ENCODE measurements at places on chromosomes 2 and 18.

GRCh38 chr18:21179590-21180220 lies 62.3 kb upstream of the GREB1L start:
- peak; percentile 49 for DNase-seq

- peak; percentile 69 for DNase-seq
Measured at GRCh38 chr2:190759749-190760213, 110.9 kb downstream of the NAB1 start.

DNA sequence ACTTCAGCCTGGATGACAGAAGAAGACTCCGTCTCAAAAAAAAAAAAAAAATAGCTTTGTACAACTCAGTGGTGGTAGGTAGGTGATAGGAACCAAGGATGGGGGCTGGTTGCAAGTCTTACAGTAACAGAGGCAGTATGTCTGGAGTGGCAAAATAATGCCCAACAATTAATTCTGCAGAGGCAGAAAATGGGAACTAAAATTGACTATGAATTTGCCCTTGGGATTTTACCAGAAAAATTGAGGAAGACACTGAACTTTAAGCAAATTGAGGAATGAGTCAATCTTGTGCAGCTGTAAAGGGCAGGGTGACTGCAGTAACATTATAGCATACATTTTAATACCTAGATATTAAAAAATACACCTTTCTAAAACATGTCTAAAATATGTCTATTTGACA lies 292.1 kb upstream of the FBXO11 start:
- DNase-seq = no peak

DNA sequence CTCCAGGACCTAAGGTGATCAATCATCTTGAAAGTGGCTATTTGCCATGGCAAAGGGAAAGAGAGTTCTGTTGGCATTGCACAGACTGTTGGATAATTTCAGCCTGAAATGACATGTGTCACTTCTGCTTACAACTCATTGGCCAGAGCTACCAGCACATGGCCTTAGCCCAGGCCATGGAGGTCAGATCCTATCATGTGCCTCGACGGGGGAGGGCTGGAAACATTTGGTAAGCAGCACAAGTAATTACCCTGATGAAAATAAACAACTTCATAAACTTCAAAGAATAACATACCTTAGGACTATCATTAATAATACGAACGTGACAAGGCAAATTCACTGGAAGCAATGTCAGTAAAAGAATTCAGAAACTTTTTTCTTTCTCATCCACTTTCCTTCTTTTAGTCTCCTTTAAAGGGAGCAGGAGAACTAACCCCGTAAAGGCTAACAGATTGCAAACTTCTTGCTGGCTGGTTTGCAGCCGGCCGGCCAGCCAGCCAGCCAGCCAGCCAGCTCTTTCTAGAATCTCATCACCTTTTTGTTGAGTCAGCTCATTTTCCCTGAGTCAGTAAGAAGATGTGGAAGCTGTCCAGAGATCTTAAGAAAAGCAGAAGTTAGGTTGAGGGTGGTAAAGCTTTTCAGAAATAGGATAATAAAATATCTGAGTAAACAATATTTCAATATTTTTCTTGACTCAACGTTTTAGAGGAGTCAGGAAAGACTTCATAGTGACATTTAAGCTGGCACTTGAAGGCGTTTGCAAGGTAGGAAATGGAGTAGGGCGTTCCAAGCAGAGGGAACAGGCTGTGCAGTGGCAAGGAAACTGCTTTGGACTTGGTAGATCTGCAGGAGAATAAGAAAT lies 31.9 kb downstream of the CNRIP1 start:
- DNase-seq = no peak

GRCh38 chr18:38789141-38789540 lies 1223.5 kb upstream of the CELF4 start:
- DNase-seq = no peak

- DNase-seq = no peak
Measured at GRCh38 chr2:18376936-18377335, 183.5 kb downstream of the RDH14 start.

DNA sequence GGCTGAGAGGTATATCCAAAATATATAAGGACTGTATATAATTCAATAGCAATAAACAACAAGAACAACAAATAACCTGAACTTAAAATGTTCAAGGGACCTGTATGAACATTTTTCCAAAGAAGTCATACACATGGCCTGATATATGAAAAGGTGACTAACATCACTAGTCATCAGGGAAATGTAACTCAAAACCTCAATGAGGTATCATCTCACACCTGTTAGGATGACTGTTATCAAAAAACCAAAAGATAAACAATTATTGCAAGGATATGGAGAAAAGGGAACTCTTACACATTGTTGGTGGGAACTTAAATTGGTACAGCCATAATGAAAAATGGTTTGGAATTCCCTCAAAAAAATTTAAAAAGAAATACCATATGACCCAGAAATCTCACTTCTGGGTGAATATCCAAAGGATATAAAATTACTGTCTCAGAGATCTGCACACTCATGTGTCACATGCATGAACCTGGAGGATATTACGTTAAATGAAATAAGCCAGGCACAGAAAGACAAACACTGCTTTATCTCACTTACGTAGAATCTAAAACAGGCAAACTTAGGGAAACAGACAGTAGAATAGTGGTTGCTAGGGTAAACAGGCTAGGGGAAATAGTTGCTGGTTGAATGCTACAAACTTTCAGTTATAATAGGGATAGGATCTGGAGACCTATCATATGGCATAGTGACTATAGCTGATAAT lies 334.5 kb upstream of the MMADHC start:
- no peak for DNase-seq

DNA sequence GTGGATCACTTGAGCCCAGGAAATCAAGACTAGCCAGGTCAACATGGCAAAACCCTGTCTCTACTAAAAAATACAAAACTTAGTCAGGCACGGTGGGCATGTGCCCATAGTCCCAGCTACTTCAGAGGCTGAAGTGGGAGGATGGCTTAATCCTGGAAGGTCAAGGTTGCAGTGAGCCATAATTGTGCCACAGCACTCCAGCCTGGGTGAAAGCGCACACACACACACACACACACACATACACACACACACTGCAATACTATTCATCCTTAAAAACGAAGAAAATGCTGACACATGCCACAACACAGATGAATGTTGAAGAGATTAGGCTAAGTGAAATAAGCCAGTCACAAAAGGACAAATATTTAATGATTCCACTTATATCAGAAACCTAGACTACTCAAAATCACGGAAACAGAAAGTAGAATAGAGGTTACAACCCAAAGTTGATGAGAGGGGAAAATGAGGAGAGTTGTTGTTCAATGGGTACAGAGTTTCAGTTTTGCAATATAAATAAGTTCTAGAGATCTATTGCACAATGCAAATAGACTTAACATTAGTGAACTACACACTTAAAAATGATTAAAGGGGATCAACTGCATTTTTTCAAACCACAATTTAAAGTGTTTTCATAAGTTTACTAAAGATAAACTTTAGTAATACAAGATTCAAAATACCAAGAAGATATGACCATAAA lies 114.5 kb downstream of the USP34 start:
- DNase-seq = peak; percentile 15

DNA sequence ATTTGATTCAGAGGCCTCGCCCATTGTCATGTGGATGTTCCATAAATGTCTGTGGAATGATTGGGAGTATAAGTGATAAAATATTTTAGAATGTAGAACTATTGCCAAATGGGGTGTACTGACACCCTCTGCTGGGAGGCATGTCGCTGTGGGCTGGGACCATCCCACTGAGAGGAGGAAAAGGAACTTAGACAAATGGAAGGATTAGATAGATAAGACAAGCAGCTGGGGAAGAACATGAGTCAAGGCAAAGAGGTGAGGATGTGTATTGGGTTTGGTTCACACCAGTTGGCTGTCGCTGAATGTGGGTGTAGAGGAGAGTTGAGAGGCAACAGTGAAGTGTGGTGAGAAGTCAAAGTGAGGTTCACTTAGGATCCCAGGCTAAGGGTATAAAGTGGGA lies 4.0 kb downstream of the C2orf74 start:
- DNase-seq = no peak

- DNase-seq = no peak
Measured at GRCh38 chr18:23662309-23663263, at the start of gene ANKRD29. TSS of gene ANKRD29 (minus strand) at chr18:23662911. CDS start at chr18:23662730, 181 bp downstream.

GRCh38 chr2:15223887-15224286 lies 337.2 kb downstream of the NBAS start:
- DNase-seq = peak; percentile 39

DNA sequence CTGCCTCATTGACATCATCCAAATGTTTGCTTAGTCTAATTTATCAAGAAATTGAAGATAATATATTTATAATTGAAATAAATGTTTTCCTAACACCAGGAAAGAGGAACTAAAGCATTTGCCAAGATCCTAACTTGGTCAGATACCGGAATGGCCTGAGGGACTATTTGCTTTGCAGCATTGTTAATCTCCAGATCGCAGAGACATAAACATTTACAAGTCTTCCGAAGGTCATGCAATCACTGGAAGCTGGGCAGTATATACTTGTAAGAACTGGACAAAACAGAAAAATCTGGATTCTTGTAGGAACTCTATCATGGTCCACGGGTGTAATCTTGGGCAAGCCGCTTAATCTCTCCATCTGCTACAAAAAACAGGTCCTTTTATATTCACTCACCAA lies 42.2 kb downstream of the CYBRD1 start:
- DNase-seq = no peak

DNA sequence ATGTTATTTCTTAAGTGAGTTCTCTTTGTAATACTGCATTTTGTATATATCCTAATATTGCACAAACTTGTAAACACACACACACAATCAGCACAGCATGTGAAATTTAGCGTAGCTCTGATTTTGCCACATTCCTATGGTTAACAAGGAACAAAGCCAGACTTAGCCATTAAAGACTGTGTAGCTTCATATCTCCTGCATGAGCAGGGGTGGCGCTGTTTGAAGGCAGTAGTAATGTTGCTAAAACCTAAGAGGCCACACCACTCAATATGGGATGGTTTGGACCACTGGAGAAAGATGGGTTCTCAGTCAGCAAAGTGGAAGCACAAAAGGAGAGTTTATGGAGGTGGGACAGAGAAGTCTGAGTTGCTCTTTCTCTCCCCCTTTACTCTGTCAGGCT lies 61.1 kb upstream of the RND3 start:
- DNase-seq = no peak

- DNase-seq = no peak
Measured at GRCh38 chr2:29601321-29601720, 320.1 kb downstream of the ALK start.

- DNase-seq = no peak
Measured at GRCh38 chr2:156999661-157000060, 257.8 kb upstream of the GALNT5 start.

- no peak for DNase-seq
Measured at GRCh38 chr2:177646791-177647190, 254.2 kb downstream of the AGPS start.

DNA sequence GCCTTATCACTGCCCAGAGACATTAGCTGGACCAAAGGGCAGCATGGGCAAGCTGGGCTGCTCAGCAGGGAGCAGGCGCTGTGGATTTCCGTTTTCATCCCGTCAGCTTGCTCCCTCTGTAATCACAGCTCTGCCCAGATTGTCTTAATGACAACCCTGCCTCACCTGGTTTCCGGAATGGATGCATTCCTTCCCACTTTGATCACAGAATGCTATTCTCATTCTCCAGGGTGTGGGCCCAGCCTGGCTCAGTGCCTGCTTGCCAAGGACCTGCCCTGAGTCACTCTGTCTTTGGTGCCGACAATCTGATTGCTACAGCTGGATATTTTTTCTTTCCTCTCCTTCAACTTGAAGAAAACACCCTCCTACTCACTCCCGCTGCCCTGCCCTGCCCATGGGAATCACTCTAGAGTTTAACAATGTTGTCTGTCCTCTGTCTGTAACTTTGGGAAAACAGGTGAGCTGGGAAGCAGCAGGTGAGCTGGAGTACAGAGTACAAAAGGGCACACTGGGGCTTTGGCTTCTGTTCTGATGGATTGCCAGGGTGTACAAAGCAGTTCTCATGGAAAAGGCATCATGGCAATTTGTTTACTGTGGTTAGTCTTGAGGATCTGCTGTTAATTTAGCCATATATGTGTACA lies 27.2 kb upstream of the FAM136A start:
- no peak for DNase-seq

DNA sequence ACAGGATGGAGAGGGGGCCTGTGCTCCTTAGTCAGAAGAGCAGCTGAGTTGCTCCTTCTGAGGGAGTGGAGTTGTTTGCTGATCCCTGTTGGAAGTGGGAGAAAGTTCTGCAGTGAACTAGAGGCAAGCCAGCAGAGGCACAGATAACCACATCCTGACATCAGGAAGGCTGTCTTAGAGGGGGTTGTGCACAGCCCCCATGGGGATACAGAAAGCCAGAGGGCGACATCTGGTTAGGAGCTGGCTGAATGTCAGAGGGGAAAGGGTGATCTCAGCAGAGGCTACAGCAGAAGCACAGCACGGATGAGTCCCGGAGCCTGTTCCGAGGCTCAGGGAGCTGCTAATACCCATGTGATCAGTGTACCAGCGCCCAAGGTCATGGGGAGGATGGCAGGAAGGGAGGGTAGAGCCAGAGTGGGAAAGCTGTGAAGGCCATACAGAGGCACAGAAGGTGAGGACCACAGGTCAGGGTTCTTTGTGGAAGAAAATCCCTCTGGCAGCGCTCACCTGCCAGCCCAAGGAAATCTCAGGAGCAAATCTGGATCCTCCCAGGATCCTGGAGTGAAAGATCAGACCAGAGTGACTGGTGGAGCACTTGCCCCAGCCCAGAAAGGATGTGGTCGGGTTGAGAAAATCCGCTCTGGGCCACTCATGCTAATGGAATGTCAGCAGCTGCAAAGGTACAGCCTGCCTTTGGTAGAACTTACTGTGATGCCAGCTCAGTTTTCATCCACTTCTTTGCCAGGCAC lies 111.8 kb downstream of the STPG4 start:
- DNase-seq = peak; percentile 81

GRCh38 chr2:205321231-205321630 lies 361.1 kb upstream of the NRP2 start:
- peak; percentile 69 for DNase-seq

GRCh38 chr2:203636588-203637470 lies 69.6 kb upstream of the CD28 start:
- no peak for DNase-seq

GRCh38 chr2:240250985-240251847 lies 110.8 kb upstream of the OTOS start:
- DNase-seq = no peak

- no peak for DNase-seq
Measured at GRCh38 chr2:236626391-236627150, 56.9 kb downstream of the ACKR3 start.

DNA sequence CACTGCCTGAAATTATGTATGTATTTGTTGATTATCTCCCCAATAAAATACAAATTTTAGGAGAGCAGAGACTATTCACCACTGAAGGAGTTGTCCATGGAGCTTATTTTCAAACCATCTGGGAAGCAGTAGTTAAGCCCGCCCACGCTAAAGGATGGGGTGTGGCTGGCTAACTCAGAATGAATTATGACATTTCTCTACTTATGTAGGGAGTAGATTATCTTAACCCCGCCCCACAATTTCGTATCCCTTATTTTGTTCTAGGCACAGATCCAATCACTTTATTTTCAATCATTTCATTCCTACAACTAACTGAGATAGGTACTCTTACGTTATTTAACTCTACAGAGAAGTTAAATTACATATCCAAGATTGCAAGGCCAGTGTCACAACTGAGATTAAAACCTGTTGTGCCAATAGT lies 1.4 kb upstream of the LAPTM4A start:
- peak; percentile 49 for DNase-seq

- DNase-seq = no peak
Measured at GRCh38 chr2:72824224-72824842, 1.5 kb downstream of the EXOC6B start.
